CD4-positive, alpha-beta T cell (primary cell): ENCODE measurements at places on chromosomes 3 and 15. TPM values are rescaled to one million over a fixed set of nuclear protein-coding genes. Genes with fewer than 3 reads are reported as not detected.

DNAH1 gene
- 49.7 TPM for total RNA-seq

FAM107A gene
- total RNA-seq = not detected

CACNA2D2 gene
- total RNA-seq = 2.5 TPM

GPR176 gene
- not detected for total RNA-seq

HHATL gene
- not detected for total RNA-seq

ADAMTSL3 gene
- total RNA-seq = not detected

- DNase-seq = no peak
Measured at GRCh38 chr3:78601249-78601648, 1166.5 kb downstream of the ROBO1 start.

- no peak for DNase-seq
Measured at GRCh38 chr3:40620151-40620550, 95.4 kb downstream of the ZNF621 start.

GRCh38 chr15:88579322-88579721, 32.8 kb upstream of the DET1 start:
- no peak for DNase-seq

GRCh38 chr3:152636651-152637050, 198.3 kb upstream of the P2RY1 start:
- no peak for DNase-seq

DNA sequence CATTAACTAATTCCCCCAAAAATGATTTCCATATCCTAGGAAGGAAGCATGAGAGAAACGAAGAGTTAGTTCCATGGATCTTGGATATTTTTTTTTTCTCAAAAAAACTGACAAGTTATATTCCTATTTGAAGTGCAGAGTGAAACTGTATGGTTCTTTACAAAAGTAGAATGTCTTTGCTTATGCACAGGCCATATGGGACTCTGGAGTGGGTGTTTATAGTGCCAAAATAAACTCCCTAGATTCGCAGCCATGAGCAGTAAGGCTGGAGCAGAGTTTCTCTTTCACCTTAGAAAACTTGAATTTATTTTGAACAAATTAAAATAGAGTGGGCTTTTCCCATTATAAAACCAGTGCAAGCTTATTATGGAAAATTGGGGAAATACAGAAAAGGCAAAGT, 239.7 kb downstream of the PDCD6IP start:
- DNase-seq = no peak

- DNase-seq = peak; percentile 49
Measured at GRCh38 chr3:132417695-132418411, 551 bp downstream of the DNAJC13 start.

GRCh38 chr3:110021659-110022058, 684.3 kb upstream of the DPPA4 start:
- DNase-seq = no peak

GRCh38 chr3:23805210-23805632, 534 bp upstream of the UBE2E1 start:
- no peak for DNase-seq

- DNase-seq = no peak
Measured at GRCh38 chr3:158735296-158736033, 3.2 kb upstream of the RARRES1 start.

- DNase-seq = no peak
Measured at GRCh38 chr3:36792342-36792741, 28.0 kb upstream of the DCLK3 start.

DNA sequence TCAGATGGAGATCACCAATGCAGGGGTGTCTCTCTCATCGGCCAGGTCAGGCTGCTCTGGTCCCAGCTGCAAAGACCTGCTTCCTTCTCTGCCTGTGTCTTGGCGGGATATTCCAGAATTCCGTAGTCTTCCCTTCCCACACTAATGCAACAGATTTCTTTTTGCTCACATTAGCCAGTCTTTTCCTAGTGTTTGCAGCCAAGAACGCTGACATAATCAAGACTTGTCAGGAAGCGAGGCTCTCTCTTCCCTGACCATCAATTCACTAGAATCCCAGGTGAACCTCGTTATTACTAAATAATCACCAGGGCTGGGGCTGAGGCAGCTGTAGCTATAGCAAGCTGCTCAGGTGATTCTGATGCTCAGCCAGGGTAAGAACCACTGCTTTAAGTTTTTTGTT, 43.2 kb upstream of the ACKR4 start:
- no peak for DNase-seq

GRCh38 chr3:170760174-170760526, 109.8 kb downstream of the RPL22L1 start:
- no peak for DNase-seq

- no peak for DNase-seq
Measured at GRCh38 chr15:89781891-89782618, 5.9 kb downstream of the MESP2 start.

DNA sequence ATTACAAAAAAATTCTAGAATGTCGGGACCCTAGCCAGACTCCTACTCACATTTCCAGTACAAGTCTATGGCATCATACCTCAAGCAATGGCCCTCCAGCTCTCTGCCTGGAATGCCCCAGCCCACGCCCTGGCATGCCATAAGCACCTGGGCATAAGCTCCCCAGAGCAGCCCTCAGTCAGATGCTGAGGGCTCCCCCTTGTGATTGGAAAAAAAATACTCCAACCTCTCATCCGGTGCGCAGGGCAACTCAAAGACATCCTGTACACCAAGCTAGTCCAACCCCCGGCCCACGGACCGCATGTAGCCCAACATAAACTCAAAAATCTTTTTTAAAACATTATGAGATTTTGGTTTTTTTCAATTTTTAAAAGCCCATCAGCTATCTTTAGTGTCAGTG, 115.4 kb downstream of the NEK10 start:
- DNase-seq = no peak

- DNase-seq = no peak
Measured at GRCh38 chr3:171101982-171102641, 75.6 kb upstream of the SLC2A2 start.

DNA sequence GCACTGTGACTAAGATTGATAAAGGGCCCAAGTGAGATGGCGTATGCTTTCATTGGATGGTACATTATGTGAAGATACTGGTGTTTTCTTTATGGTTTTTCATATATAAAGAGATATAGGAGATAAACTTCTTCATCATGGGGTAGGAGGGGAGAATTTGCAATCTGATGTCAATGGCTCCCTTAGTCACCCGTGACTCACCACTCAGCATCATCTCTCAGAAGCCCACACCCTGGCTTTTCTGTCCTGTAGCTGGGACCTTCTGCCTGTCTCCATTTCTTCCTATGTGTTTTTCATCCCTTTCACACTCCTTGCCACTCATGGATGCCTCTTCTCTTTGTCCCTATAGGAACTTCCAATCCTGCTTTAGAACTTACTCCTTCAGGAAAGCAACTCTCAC, 114.3 kb upstream of the SEMA6D start:
- DNase-seq = no peak

GRCh38 chr15:59292442-59293151, 80.1 kb downstream of the MYO1E start:
- no peak for DNase-seq

GRCh38 chr3:146227486-146227885, 23.4 kb downstream of the PLSCR4 start:
- no peak for DNase-seq

- no peak for DNase-seq
Measured at GRCh38 chr3:59783468-59783988, 733.7 kb upstream of the CFAP20DC start.
